ENCODE measurements at places on chromosomes 3 and 15.

GRCh38 chr15:52566889-52567288, 1.9 kb downstream of the ARPP19 start:
- DNase-seq = no peak

GRCh38 chr15:85673326-85673725, 121.4 kb downstream of the KLHL25 start:
- no peak for DNase-seq

- DNase-seq = no peak
These were observed 258.6 kb downstream of the TIGIT start for GRCh38 chr3:114552527-114552812.

DNA sequence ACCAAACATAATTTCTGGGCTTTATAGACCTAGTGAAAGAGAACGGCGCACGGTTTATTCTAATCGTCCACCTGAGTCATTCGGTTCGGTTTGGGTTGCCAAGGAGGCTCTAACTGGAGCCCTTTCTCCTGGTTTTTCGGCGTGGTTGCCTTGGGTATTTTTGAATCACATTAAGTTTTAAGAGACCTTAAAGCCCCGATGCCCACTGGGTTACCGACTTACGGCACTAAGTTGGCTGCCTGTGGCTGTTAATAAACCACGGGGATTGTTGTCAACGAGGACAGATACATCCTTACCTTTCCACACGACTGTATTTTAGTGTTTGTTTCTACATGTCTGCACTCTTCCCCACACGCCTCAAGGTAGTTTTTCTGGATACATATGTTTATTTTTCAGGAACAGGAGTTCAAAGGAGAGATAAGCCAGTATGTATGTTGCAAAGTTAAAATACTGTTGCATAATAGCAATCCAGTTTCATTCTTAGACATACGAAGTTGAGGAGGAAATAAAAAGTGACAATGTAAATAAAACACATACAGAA, 1.2 kb upstream of the ANP32A start:
- no peak for DNase-seq

DNA sequence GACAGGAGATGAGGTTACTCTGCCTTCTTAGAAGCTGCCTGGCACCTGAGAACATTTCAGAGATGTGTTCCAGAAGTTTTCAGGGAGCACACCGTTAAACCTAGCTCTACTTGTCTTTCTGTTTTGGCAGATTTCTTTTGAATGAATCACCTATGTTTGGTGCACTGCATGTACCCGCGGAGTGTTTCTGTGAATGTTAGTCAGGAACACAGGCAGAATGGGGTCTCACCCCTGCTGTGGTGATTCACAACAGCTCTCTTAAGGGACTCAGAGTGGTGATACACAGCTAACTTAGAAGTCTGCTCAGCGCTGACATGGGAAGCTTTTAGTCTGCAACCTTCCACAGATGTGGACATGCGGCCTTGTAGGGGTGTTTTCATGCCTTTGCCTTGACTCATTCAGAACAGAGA, 24.0 kb downstream of the TSEN2 start:
- no peak for DNase-seq

DNA sequence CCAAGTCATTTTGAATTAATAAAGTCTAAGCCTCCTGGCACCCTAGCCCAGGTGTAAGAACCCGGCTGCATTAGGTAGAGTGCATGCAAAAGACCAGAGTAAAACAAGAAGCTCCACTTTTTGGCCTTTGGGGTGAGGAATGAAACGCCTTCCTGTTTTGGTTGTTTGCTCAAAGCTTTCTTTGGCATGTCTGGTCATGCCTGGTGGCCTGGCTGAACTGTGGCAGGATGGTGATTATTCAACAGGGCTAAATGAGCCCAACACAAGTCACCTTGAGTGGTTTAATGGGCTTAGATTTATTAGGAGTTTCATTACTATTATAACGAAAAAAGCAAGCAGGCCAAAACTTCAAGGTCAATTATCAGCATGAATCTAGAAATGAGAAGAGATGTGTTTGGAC, 40.9 kb upstream of the LDHAL6B start:
- DNase-seq = no peak

DNA sequence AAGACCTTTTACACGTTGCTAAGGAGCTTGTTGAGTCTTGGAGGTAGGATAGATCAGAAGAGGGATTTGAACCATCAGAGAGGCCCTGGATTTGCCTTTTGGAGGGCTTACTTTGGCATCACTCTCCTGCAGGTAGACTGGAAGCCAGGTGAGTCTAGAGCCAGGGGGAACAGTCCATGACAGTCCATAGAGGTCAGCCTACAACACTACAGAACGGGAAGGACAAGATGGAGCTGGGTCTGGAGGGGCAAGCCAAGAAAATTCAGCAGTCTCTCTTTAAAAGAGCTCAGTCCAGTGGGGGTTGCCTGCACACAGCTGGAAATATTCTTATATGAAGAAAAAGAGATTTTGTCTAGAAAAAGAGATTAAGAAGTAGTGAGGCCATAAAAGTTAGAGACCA, 60.7 kb downstream of the HHLA2 start:
- DNase-seq = no peak

- no peak for DNase-seq
These were observed 3.3 kb downstream of the PIK3CA start for GRCh38 chr3:179151474-179151873.

DNA sequence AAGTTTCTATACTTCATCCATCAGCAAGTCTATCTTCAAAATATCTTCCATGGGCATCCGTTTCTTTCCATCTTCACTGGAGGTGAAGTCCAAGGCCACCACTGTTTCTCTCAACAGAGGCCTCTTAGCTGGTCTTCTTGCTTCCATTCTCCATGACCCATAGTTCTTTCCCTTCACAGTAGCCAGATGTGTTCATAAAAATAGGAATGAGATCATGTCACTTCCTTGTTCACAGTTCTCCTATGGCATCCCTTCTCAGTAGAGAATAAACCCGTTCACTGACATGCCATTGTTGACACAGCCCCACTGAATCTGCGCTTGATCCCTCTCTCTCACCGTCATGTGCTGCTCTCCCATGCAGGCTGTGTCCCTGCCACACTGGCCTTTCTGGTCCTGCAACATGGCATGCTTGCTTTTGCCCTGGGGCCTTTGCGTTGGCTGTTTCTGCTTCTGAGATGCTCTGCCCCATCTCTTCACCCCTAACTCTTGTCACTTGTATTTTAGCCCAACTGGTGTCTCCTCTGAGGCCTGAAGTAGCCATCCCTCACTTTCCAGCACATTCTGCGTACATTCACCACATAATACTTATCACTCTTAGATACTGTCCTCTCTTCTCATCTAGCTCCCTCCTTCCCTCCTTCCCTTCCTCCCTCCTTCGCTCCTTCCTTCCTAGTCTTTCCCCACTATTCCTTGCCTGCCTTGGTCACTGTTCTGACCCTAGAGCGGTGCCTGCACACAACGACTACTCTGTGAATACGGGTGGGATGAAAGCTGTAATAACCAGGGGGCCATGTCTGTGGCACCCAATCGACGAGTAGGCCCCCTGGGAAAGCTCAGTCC, 42.0 kb downstream of the STARD5 start:
- DNase-seq = no peak

DNA sequence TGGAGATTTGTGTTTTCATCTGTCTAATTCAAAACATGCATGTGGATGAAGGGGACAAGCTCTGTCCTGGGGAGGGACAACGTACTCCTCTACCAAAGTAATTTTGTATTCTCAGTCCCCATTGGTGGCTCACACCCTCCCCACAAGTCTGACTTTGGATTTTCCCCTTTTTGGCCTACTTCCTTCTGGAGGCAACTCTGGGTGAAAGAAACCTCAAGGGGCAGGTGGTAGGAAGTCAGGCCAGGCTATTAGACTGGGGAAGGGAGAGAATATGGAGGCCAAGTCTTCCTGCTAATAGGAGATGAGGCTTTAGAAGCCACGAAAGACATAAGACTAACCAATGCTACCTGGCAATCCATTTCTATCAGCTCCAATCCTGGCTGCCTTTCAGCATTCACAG, 124.9 kb upstream of the RASGRP1 start:
- DNase-seq = no peak

GRCh38 chr3:141552440-141552991, 65.7 kb downstream of the RASA2 start:
- DNase-seq = no peak

GRCh38 chr3:149528340-149528650, 53.8 kb downstream of the TM4SF4 start:
- no peak for DNase-seq

DNA sequence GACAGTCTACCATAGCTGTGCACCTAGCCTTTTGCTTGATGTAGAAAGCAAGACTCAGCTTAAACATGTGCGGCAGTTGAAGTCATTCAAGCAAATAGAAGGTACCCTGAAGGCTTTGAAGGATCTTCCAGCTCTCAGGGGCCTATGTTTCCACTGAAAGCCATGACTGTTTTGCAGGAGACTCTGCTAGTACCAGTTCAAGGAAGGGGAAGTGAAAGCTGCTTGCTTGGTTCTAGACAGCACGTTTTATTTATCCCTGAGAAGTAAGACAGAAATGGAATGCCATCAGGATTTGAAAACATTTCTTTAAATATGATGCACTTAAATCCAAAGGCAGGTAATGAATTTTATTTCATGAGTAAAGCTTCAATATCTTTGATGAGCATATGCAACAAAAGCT, 311.4 kb downstream of the PDCD6IP start:
- no peak for DNase-seq

DNA sequence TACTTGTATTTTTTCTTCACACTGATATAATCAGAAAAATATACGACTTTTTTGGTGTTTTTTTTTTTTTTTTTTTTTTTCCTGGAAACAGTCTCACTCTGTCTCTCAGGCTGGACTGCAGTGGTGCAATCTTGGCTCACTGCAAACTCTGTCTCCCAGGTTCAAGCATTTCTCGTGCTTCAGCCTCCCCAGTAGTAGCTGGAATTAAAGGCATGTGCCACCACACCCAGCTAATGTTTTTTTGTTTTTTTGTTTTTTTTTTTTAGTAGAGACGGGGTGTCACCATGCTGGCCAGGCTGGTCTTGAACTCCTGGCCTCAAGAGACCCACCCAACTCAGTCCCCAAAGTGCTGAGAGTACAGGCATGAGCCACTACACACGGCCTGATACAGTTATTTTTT, 20.8 kb upstream of the DNAAF4 start:
- no peak for DNase-seq

DNA sequence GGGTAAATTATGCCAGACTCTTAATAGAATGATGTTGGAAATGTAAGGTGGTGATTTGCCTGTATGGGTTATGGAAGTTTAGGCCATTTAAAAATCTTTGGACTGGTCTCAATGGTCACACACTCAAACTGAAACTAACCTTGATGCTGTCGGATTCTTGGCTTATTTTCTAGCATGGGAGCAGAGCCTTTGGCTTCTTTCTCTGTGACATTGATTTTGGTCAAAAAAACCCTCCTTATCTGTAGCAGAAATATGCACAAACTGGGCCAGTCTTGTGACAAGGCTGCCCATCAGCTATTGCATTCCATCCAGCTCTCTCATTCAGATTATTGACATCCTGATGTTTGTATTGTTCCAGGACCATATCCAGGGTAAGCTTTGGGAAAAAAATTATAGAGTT, 35.9 kb downstream of the ARPP21 start:
- no peak for DNase-seq

Measured in stimulated activated CD4-positive, alpha-beta T cell treated with anti-CD3 and anti-CD28 coated beads, Interleukin-15, amount 100 ng/mL, for 48 hours (primary cell).